ENCODE measurements at places on chromosomes 1 and 21.
A peak's percentile ranks its signal among the peaks of the same experiment; 100 is the strongest.

- DNase-seq, result no peak
Observed at GRCh38 chr1:234911787-234912186, 216.8 kb downstream of the TOMM20 start.

GRCh38 chr1:172108161-172108893 lies 267.0 kb downstream of the DNM3 start:
- DNase-seq, result no peak

DNA sequence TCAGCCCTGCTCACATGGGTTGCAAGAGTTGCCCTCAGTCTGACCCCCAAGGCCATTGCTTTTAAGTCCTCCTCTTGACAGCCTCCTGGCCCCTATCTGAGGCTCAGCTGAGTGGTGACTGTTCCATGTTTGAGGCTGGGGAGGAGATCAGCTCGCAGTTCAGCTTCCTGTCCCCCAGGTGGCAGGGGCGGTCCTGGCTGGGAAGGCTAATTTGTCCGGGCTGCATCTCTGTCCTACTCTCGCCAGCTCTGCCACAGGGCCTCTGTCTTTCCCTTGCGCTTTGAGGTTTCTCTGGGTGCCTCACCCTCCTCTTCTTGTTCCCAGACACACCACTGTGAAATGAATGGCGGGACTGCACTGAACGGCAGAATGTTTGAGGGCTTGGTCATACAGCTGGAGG lies 157.3 kb downstream of the KCNJ6 start:
- DNase-seq, result no peak

DNA sequence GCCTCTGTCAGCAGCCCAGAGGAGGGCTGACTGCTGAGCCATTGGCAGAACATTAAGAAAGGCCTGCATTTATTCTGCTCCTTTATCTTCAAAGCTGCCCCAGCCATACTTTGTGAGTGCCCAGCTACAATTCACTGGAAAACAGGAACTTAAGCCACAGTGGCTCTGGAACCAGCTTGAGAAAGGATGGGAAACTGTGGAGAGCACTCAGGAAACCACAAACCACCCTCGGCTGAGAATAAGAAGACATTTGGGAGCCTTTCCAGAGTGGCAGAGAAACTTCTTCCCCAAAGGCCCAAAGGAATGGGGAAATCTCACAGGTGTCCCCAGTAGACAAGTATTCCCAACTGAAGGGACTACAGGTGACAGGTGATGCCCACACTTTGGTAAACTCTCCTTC lies 1.8 kb downstream of the LAMB3 start:
- DNase-seq, result no peak

GRCh38 chr21:42837421-42838211 lies 41.7 kb downstream of the WDR4 start:
- no peak for DNase-seq

DNA sequence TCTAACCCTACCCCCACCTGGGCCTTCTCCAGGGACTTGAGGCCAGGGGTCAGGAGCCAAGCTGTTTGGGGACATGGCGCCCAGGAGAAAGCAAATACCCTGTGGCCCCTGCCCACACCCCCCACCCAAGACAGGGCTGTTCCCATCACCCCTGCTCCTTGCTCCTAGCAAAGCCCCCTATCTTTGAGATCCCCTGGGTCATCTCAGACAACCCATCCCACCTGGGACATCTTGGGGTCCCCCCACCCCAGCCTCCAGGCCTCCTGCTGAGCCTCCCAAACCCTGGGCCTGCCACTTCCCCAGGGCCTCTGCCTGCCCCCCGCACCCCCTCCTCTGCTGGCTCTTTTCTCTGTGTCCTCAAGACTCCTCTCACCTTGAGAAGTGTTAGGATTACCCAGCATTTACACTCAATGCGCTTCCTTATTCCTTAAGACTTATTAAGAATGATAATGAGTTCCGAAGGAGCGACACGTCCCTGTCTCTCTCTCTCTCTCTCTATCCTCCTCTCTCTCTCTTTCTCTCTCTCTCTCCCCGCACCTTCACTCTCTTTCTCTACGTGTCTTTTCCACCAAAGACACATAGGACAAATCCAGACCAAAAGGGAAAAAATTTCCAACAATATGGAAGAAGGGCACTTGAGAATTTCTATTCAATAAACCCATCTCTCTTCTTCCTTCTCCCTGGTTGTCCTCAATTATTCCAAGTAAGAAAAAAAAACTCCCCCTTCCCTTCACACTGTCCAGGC lies 7.2 kb downstream of the CASZ1 start:
- DNase-seq, result no peak

GRCh38 chr1:8347635-8348034 lies 29.7 kb downstream of the SLC45A1 start:
- DNase-seq, result peak; percentile 56

GRCh38 chr1:180170546-180171151 lies 16.0 kb downstream of the QSOX1 start:
- DNase-seq, result no peak

GRCh38 chr1:205962821-205963221 lies 19.6 kb upstream of the SLC26A9 start:
- no peak for DNase-seq

- DNase-seq, result no peak
Observed at GRCh38 chr1:108814343-108815125, 42.4 kb downstream of the AKNAD1 start.

DNA sequence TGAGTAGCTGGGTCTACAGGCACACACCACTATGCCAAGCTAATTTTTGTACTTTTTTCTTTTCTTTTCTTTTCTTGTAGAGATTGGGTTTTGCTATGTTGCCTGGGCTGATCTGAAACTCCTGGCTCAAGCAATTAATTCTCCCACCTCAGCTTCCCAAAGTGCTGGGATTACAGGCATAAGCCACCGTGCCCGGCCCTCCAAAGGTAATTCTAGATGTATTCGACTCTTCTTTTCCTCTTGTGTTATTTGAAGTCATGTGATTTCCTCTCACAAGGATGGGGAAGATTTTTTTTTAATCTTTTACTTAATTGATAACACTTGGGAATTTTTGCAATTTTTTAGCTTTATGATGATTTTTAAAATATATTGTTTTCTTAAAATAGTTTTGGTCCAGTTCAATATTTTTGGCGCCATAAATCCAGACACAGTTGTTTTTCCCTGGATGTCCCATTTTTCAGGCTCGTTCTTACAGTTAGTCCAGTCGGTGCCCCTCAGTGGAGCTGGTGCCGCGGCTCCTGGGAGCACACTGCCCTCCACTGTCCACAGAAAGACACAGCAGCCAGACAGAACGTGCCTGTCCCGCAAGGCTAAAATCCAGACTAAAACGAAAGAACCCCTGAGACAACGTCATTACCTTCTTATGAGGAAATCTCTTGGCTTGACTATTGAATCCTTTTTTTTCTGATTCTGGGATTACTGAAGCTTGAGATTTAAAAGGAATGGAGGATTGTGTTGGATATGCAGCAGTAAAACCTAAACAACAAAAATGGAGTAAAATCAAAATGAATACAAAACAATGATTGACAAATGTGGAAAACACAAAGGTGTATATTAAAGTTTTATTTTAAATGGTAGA lies 22.4 kb downstream of the STPG1 start:
- DNase-seq, result peak; percentile 87

GRCh38 chr1:9653491-9654050 lies 2.0 kb downstream of the PIK3CD start:
- DNase-seq, result no peak

All from psoas muscle (tissue), 8 donors.